Spinal cord (tissue), 10 donors: ENCODE measurements at places on chromosomes 3 and 15. TPM values are rescaled to one million over a fixed set of nuclear protein-coding genes. Genes with fewer than 3 reads are reported as not detected.
A peak's percentile ranks its signal among the peaks of the same experiment; 100 is the strongest.

- peaks cover 5% of the 10 kb centered on the region for H3K4me1 ChIP-seq
- no peaks in the 10 kb centered on the region for H3K27me3 ChIP-seq
- H3K4me3 ChIP-seq, result no peak overlapping the region
- H3K36me3 ChIP-seq, result no peaks in the 10 kb centered on the region
Measured at GRCh38 chr3:122799322-122799721, 4.5 kb downstream of the SLC49A4 start.

DNA sequence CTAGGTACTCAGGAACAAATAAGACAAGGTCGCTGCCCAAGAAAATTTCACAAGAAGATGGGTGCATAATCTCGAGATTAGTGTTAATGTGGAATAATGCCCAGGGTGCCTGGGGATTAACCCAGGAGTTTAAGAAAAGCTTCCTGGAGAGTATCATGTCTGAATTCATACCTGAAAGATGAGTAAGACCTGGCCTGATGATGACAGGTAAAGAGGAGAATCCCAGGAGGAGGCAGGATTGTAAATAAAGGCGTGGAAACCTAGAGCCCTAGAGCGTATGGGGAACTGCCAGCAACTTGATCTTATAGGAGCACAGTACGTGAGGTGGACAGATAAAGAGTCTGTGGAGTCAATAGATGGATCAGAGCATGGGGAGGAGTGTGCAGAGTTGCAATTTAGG is 43.0 kb downstream of the ARRDC4 start:
- DNase-seq, result no peak
- H3K4me1 ChIP-seq, result peaks cover 5% of the 10 kb centered on the region

GRCh38 chr3:25555695-25556437 is 108.8 kb downstream of the TOP2B start:
- no peaks in the 10 kb centered on the region for H3K27me3 ChIP-seq
- no peak for DNase-seq
- H3K36me3 ChIP-seq, result no peaks in the 10 kb centered on the region
- no peak overlapping the region for H3K27ac ChIP-seq

- no peaks in the 10 kb centered on the region for H3K36me3 ChIP-seq
- DNase-seq, result no peak
- H3K4me3 ChIP-seq, result no peak overlapping the region
- no peaks in the 10 kb centered on the region for H3K27me3 ChIP-seq
- peaks cover 7% of the 10 kb centered on the region for H3K4me1 ChIP-seq
- H3K27ac ChIP-seq, result peak overlapping the region; percentile 36
Measured at GRCh38 chr15:63522225-63522578, 17.8 kb downstream of the USP3 start.

- H3K4me3 ChIP-seq, result no peak overlapping the region
- H3K4me1 ChIP-seq, result no peaks in the 10 kb centered on the region
- no peaks in the 10 kb centered on the region for H3K27me3 ChIP-seq
Measured at GRCh38 chr3:187183903-187184302, 13.4 kb upstream of the RTP1 start.

DNA sequence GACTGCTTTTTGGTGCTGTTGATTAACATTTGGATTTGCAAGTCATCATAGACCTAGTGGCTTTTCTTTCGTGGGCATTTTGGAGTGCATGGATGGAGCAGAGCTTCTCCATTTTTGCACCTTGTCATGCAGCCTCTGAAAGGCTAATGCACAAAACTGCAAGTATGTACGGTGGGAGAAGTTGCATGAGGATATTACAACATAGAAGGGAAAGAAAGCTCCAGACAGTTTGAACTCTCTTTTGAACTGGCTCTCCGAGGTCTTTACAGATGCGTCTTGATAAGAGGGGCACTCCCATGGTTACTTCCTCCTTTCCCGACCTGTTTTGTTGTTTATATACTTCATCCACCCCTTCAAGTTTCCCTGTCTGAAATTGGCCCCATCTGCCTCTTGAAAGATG is 147.1 kb upstream of the GBE1 start:
- no peaks in the 10 kb centered on the region for H3K27me3 ChIP-seq
- H3K27ac ChIP-seq, result no peak overlapping the region
- H3K36me3 ChIP-seq, result no peaks in the 10 kb centered on the region
- H3K4me1 ChIP-seq, result no peaks in the 10 kb centered on the region
- no peak overlapping the region for H3K4me3 ChIP-seq
- DNase-seq, result no peak

GRCh38 chr3:150607267-150608065 is 4.3 kb downstream of the SELENOT start:
- DNase-seq, result no peak
- no peak overlapping the region for H3K4me3 ChIP-seq
- H3K4me1 ChIP-seq, result peaks cover 14% of the 10 kb centered on the region
- no peak overlapping the region for H3K27ac ChIP-seq

- no peak overlapping the region for H3K27ac ChIP-seq
- no peak for DNase-seq
Measured at GRCh38 chr3:96039632-96040031, 774.8 kb upstream of the EPHA6 start.

DNA sequence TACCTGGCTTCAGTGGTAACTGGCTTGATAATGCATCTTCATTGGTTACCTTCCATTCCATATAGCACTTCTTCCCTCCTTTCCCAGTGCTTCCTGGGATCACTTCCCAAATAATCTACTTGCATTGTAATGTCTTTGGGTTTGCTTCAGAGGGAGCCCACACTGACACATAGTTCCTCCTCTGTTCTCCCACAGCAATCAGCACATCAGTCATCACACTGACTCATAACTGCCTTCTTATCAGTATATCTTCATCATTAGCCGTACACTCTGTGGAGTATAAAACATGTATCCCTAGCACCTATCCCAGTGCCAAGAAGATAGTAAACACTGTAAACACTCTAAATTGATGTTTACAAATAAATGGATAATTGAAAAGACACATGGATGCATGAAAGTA is 91.4 kb upstream of the SCN10A start:
- no peak overlapping the region for H3K4me3 ChIP-seq
- no peaks in the 10 kb centered on the region for H3K4me1 ChIP-seq
- DNase-seq, result no peak
- H3K27me3 ChIP-seq, result no peaks in the 10 kb centered on the region
- H3K36me3 ChIP-seq, result no peaks in the 10 kb centered on the region

DNA sequence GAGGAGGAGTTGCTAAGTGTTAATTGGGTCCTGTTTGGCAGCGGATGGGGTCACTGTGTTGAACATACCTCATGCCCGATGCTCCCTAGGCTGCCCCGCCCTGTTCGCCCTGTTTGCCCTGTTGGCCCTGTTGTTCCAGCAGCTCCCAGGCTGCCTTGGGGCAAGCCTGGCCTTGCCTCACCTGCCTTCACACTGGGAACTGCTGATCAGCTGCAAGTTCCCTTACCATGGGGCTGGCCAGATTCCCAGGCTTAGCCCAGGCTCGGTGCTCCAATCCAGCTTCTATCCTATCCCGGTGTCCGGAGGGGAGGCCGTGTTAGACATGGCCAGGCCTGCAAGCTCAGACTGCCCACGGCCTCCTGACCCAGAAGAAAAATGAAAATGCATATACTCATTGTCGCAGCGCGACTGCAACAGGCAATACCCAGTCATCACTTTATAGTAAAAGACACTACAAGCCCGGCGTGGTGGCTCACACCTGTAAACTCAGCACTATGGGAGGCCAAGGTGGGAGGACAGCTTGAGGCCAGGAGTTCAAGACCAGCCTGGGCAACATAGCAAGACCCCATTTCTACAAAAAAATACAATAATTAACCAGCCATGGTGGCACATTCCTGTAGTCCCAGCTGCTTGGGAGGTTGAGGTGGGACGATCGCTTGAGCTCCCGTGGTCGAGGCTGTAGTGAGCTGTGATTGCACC is 42.9 kb upstream of the ZNF710 start:
- H3K27ac ChIP-seq, result no peak overlapping the region
- no peak overlapping the region for H3K4me3 ChIP-seq
- no peaks in the 10 kb centered on the region for H3K4me1 ChIP-seq
- DNase-seq, result no peak
- H3K36me3 ChIP-seq, result no peaks in the 10 kb centered on the region

DNA sequence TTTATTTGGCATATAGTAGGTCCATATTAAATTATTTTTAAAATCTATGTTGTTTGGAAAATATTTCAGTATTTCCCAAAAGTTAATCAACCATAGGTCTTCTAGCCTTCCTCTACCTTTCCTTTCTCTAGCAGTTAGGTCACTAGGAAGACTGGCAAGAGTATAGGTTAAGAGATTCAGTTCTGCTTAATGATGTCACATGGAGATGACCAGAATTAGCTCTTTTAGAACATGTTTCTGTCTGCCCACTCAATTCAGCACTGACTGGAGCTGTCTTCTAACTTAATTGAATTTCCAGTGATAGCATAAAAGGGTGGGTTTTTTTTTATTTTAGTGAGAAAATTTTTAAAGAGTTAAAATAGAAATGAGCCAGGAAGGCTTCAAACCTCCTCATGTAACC is 23.8 kb upstream of the ZBED2 start:
- H3K27ac ChIP-seq, result no peak overlapping the region
- no peaks in the 10 kb centered on the region for H3K27me3 ChIP-seq
- no peaks in the 10 kb centered on the region for H3K36me3 ChIP-seq
- no peaks in the 10 kb centered on the region for H3K4me1 ChIP-seq
- H3K4me3 ChIP-seq, result no peak overlapping the region

DNA sequence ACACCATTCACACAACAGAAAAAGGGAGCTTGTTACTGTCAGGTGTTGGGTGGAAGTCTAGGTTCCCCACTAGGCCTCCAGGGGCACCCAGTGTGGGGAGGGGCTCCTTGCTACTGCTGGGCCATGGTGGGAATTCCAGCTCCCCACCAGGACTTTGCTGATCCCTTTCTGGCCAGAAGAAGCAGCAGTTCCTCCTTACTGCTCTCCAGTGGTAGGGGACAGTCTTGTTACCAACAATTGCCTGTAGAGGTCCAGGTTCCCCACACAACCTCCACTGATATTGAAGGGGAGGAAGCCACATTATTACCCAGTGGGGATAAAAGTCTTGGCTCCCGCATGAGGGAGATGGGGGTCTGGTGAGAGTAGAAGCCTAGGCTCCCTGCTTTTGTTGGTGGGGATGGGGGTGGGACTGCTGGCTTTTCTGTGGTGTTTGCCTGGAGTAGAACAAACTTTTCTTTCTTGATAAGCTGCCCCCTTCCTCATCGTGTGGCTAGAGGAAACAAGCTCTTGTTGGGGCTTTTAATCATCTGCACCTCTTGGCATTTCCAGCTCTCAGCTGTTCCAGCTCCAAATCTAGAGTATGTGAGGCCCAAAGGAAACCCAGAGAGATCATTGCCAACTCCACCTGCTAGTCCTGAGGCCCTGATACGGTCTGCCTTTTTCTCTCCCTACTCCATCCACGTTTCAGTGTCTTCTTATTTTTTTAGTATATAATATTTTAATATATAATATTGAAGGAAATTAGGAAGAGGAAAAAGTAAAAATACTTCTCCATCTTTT is 824.2 kb downstream of the AGBL1 start:
- H3K36me3 ChIP-seq, result no peaks in the 10 kb centered on the region
- DNase-seq, result no peak
- H3K27me3 ChIP-seq, result no peaks in the 10 kb centered on the region
- H3K4me1 ChIP-seq, result no peaks in the 10 kb centered on the region
- H3K4me3 ChIP-seq, result no peak overlapping the region
- no peak overlapping the region for H3K27ac ChIP-seq

DNA sequence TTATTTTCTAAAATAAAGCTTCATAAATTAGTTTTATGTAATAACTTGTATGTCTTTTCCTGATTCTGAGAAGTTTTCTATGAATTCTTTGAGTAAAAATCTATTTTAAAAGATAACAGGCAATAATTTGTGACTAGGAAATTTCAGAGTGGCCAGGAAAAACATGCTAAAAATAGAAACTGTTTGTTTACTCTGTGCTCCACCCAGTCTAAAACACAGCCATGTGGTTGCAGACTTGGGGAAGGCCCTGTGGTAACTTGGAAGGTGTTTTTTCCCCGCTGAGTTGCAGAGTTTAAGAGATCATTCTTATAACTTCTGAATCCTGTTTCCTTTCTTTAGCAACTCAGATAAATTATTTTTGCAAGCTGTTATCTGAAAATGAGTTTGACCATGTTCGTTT is 21.9 kb downstream of the PLCL2 start:
- no peaks in the 10 kb centered on the region for H3K27me3 ChIP-seq
- DNase-seq, result no peak
- no peaks in the 10 kb centered on the region for H3K4me1 ChIP-seq
- H3K4me3 ChIP-seq, result no peak overlapping the region

GRCh38 chr3:56874269-56874668 is 72.5 kb upstream of the ARHGEF3 start:
- no peak overlapping the region for H3K4me3 ChIP-seq
- no peak overlapping the region for H3K27ac ChIP-seq
- H3K36me3 ChIP-seq, result no peaks in the 10 kb centered on the region
- DNase-seq, result no peak
- peaks cover 4% of the 10 kb centered on the region for H3K4me1 ChIP-seq

SGO1 gene
- 5.5 TPM for total RNA-seq

GPR62 gene
- total RNA-seq, result 4.6 TPM

ATOSA gene
- total RNA-seq, result 37.4 TPM

CDCP1 gene
- total RNA-seq, result 0.44 TPM

DAZL gene
- total RNA-seq, result 0.06 TPM

GLCE gene
- total RNA-seq, result 59.7 TPM

UBA7 gene
- 42.9 TPM for total RNA-seq

ZNF106 gene
- total RNA-seq, result 76.8 TPM
